ENCODE measurements at places on chromosomes 5 and 9.

GRCh38 chr5:101605700-101606099, 690.4 kb downstream of the SLCO4C1 start:
- DNase-seq = no peak

- no peak for DNase-seq
These were observed 110.7 kb upstream of the MAMDC2 start for GRCh38 chr9:69932901-69933300.

- DNase-seq = no peak
These were observed 140.8 kb upstream of the ZNF462 start for GRCh38 chr9:106722051-106722753.

GRCh38 chr5:90888511-90889324, 330.1 kb downstream of the ADGRV1 start:
- no peak for DNase-seq

DNA sequence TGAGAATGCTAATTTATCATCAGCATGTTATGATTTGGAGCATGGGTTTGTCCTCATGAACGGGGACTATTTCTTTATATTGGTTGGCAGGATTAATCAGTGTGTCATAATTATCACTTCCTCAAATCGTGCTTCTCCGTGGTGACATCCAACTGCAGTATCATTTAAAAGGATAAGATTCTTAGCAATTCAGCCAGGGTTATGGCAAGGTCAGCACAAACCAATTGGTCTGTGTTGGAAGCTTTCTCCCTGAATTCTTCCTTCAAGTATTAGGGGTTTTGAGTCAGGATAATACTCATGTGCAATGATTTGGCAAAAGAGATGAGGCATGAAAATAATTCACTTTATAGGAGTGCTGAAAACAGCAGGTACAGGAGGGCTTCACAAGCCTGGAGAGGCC, 5.5 kb upstream of the CAMLG start:
- DNase-seq = no peak

DNA sequence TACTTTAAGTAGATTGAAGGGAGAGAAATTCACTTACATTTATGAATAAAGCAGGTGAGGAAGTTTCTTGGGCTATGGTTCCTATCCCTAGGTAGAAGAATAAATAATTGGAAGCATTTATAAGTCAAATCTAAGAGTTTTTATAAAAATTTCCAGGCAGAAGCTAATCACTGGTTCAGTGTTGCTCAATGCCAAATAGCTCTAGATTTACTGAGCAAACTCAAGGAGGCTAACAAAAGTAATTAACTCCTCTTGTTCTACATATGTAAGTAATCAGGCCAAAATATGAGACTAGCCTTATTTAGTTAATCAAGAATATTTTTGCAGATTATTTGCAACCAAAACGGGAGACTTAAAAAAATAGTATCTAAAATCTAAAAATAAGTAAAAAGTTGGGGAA, 472.3 kb downstream of the PLK2 start:
- DNase-seq = no peak

DNA sequence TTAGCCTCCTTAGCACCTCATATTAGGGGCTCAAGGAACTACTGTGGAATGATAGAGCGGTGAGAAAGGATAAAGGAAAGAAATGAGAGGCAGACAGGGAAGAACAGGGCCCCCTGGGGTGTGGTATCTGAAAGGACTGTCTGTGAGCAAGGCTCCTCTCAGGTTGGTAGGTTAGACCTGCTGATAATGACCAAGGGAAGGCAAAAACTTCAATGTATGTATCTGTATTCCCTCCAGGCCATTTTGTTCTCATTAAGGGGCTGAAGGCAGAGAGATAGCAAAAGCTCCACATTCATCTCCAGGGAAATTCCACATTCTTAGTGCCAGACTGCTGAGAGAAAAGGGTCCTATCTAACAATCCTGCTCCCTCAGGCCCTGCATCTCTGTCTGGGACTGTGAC, 28.6 kb downstream of the TRIM32 start:
- DNase-seq = no peak

DNA sequence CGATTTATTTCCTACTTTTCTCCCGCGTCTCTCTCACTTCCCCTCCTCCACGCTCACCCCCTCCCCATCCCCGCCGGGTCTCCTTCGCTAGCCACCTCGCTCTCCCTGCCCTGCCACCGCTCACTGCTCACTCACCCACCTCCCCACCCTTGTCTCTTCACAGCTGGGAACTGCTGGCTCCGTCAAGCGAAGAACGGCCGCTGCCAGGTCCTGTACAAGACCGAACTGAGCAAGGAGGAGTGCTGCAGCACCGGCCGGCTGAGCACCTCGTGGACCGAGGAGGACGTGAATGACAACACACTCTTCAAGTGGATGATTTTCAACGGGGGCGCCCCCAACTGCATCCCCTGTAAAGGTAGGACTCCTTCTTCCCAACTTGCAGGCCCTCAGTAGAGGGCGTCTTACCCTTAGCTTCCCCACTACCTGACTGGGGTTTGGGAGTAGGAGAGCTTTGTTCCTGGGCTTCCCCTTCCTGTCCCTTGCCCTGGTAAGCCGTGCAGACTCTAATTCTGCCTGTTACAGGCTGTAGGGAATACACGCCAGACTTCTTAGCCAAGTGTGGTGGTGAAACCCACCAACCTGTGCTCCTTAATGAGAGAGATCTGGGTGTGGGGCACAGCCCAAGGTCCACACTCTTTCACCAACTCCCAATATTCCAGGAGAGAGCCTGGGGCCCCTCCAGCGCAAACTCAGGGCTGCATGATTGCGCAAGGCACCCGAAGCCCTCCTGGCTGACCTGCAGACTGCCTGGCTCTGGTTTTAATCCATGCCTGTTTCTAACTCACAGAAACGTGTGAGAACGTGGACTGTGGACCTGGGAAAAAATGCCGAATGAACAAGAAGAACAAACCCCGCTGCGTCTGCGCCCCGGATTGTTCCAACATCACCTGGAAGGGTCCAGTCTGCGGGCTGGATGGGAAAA, 2.5 kb downstream of the FST start:
- DNase-seq = no peak

DNA sequence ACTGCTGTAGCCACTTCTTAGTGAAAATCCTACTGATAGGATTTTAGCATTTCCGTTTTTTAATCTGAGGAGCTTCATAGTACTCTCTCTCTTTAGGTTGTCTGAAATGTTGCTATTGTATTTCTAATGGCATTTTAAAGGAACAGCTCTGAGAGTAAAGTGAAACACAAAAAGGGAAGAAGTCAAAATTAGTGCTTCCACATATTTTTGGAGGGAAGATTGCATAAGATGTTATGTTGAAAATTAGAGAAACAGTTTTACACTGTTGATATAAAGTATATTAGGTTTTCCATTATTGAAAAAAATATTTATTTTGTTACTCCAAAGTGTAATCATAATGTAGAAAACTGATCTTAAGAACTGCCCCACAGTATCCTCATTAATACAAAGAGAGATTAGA, 525.1 kb downstream of the TAF11L14 start:
- DNase-seq = no peak

GRCh38 chr9:122940454-122940748, 419 bp upstream of the RABGAP1 start:
- DNase-seq = no peak

GRCh38 chr5:52674815-52675545, 112.7 kb upstream of the ITGA1 start:
- no peak for DNase-seq

DNA sequence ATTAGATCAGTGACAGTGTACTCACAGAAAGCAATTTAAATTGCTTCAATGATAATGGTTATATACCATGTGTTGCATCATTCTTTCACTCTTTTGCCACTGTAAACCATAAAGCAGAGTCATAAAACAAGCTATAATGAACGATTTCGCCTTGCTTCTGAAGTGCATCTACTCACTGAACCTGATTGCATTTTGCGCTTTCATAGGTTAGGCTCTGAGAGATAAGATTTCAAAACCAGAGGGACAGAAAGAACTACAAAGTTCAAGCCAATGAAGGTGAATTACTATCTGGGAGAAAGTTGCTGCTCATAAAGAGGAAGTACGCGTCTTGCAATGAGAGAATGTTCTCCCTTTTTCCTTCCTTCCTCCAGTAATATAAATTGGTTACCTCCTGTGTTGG, 412.7 kb downstream of the CETN3 start:
- DNase-seq = no peak

DNA sequence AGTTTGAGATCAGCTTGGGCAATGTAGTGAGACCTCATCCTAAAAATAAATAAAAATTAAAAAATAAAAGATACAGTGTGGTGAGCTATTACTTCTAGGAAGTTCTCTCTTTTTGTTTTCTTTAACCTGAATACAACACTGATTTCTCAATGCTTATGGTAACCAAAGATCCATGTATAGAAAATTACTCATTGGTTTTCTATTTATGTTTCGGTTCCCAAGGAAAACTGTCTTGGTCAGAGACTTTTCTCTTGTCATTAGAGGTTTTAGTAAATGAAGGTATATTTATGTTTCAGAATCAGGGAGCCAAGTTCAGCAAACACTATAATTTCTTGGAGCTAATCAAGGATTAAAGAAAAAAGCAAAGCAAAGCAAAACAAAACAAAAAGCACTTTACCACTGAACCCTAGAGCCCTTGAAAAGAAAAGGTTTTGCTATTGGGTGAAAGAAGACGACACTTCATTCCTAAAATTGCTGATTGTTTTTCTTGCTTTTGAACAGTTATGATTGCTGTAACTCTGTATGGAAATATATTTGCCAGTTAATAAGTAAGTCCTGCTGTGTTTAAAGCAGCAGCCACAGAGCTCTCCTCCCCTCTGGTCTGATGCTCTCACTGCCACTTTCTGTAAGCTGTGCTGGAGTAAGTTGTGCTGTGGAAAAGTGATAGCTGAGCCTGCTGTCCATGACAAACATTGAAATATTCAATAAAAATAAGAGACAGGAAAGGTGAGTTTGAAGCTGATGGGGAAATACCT, 298.2 kb downstream of the CD180 start:
- DNase-seq = no peak

DNA sequence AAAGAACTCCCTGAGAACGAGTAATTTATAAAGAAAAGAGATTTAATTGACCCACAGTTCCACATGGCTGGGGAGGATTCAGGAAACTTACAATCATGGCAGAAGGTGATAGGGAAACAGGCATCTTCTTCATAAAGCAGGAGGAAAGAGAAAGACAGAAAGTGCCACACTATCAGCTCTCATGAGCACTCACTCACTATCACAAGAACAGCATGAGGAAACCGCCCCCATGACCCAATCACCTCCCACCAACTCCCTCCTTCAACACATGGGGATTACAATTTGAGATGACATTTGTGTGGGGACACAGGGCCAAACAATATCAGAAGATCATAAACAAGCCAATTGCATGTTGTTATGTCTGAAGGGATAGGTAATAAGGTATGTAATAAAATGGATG, 935.9 kb upstream of the COX7C start:
- no peak for DNase-seq

GRCh38 chr5:55900068-55900467, 48.9 kb downstream of the IL31RA start:
- no peak for DNase-seq

All from cortex of kidney (tissue), 1 donor.